ENCODE measurements at places on chromosomes 16 and 17.

GRCh38 chr16:456891-457483, 31.5 kb downstream of the RAB11FIP3 start:
- DNase-seq, result no peak

- no peak for DNase-seq
Measured at GRCh38 chr17:62675260-62675659, 47.8 kb downstream of the MRC2 start.

DNA sequence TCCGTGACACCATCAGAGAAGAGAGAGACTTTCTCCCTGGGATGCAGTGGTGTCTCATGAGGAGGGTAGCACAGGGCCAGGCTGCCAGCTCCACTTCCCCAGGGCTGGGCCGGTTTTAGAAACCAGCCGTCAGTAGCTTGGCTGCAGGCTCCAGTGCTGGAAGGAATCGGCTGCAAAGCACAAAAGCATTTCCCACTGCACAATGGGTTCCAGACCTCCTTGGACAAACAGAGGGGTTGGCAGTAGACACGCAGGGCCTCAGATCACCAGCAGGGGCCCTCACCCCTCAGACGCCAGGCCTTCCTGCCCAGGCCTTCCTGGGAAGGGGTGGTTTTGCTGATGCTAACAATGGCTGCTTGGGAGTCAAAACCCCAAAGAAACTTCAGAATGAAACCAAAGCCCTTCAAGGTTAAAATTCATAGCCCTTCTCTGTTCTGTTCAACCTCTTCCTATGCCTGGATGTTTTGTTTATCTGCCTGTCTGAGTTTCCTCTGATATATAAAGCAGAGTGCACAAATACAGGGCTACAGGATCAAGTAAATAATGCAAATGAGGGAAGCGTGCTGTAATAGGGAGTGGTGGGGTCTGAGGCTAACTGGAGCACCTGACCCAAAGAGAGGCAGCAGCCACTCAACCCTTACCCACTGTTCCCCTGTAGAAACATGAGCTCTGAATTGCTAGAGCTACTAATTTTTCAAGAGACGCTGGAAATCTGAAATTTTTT, 26.2 kb downstream of the TEKT5 start:
- DNase-seq, result no peak

GRCh38 chr16:27239906-27240655, 28.5 kb downstream of the NSMCE1 start:
- no peak for DNase-seq

GRCh38 chr16:70380248-70380918, 33.7 kb downstream of the DDX19A start:
- DNase-seq, result peak; percentile 83

- DNase-seq, result peak; percentile 85
Measured at GRCh38 chr16:67150833-67151396, at the start of gene B3GNT9. TSS of gene B3GNT9 (minus strand) at chr16:67150998. CDS start at chr16:67150485, 513 bp downstream.

All from eye (tissue), 1 donor.